Cortex of kidney (tissue), 1 donor: ENCODE measurements at places on chromosomes 2 and 18.

DNA sequence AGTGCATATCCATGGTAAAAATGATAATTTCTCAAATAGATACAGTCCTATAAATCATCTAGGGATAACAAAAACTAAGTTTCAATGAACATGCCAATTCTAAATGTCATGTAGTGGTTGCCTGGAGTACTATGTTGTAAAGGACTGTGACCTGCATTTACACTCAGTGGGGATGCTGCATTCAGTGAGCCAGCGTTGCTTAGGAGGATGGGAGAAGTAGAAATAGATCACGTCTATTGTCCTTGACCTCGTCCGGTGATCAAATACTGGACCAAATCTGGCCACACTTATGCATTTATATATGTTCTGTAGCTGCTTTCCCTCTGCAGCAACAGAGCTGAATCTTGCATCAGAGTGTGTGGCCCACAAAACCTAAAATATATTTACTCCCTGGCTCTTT is 139.0 kb upstream of the ETAA1 start:
- no peak for DNase-seq

- DNase-seq, result no peak
These were observed 169.2 kb downstream of the CDH20 start for GRCh38 chr18:61502472-61502871.

- no peak for DNase-seq
These were observed 2.7 kb downstream of the RASGRP3 start for GRCh38 chr2:33478968-33479731.

- no peak for DNase-seq
These were observed 173.3 kb upstream of the SPRED2 start for GRCh38 chr2:65605743-65606058.

- no peak for DNase-seq
These were observed 654 bp downstream of the PIK3C3 start for GRCh38 chr18:41955688-41956087.

GRCh38 chr2:204180649-204181048 is 244.1 kb downstream of the ICOS start:
- DNase-seq, result no peak

DNA sequence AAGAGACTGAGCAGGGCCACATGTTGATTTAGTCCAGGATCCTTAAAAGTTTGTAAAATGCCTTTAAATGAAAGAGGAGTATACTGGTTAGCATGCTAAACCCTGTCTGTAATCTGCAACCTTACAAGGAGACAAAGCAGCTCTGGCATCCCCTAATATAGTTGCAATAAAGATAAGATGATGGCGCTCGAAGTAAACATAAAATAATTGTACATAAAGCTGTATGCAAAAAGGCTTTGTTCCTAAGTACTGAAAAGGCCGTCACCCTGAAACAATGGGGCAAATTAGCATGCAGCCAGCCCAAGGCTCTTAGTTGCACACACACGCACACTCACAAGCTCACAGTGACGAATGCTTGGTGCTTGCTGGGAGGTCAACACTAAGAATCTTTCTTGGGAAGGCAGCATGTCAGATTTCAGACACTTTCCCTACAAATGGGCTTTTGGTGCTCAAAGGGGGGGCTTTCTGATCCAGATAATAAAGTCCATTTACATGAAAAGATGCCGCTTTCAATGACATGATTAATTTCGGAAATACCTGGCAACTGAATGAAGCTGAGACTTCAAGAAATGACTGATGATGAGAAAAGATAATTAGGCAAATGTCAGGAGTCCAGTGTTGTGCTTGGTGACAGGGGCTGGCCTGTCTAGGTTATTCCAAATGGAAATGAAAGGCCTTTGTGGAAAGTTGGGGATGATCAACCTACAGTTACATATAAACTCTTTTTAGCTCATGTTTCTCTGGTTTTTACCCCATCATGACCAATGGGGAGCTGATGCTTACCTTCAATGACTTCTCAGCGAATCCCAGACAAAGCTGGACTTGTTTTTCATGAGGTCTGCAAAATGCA is 370.3 kb downstream of the MEIS1 start:
- no peak for DNase-seq

DNA sequence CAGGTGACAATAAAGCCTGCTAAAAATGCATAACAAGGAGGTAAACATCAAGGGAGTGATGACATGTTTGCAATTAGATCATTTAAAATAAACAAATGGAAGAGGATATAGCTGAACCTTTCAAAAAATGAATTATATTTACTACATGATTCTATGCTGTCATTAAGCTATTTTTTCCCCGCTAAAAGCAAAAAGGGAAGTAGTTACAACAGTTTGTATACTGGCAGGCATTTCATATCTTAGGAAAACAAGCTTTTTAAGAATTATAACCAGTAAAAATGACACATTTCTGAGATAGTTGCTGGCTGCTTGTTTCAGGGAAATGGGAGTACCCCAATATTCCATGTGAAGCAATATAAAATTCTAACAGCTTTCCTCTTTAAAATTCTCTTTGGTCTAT is 89.1 kb upstream of the ITGB6 start:
- no peak for DNase-seq

DNA sequence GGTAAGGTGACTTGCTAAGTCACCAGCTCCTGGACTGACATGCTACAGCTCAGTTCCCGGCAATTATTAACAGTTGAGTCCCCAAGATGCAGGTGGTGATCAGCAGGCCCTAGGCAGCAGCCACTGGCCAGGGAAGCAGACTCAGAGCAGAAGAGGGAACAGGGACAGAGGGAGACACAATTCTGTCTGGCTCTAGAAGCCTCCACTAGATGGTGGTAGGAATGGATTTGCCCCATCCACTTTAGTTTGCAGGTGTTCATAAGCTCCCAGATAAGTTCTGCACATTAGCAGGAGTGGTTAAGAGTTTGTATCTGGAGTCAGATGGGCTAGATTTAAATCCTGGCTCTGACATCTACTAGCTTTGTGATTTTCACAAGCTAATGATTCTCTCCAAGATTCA is 25.5 kb upstream of the SLC1A4 start:
- no peak for DNase-seq

DNA sequence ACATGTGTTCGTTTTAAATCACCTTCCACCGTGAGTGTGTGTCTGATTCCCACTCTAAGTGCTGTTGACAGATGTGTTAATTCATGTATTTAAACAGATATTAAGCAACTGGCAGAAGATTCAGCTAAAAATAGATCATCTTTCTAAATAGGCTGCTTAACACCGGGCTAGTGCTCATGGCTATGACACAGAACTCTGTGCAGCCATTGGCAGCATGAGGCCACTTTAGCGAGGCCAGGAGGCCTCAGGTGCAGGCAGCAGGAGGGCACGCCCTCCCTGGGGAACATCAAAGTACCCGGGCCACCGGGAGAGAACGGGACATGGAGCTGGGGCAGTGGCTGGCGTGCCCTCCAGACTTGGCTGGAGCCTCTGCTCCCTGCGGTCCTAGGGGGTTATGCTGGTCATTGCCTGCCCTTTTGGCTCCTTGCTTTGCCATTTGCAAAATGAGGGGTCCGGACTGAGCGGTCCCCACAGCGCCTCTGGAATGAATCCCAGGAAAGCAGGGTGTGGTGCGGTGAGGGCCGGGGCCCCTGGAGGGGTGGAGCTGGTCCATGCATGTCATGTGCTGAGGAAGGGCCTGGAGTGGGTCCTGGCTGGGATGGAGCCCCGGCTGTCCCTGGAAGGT is 62.8 kb upstream of the HDAC4 start:
- DNase-seq, result no peak

DNA sequence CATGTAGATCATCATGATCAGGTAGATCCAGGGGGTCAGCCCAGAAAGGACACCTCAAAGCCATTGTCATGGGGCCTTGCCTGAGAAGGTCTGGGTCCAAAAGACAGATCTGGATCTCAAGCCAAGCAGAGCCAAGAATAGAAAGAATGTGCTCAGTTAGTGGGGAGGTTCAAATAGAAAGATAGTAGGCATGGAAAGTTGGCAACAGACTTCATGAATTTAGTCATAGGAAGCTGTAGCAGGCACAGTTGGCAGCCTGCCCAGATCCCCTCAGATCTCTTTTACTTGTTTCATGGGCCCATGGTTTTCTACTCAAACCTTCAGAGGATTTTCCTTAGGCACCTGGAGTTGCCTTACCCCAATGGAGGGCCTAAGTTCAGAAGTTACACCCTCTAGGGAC is 767.0 kb downstream of the SLC4A3 start:
- no peak for DNase-seq

- DNase-seq, result no peak
These were observed 44.9 kb downstream of the ANKMY1 start for GRCh38 chr2:240512666-240513535.

DNA sequence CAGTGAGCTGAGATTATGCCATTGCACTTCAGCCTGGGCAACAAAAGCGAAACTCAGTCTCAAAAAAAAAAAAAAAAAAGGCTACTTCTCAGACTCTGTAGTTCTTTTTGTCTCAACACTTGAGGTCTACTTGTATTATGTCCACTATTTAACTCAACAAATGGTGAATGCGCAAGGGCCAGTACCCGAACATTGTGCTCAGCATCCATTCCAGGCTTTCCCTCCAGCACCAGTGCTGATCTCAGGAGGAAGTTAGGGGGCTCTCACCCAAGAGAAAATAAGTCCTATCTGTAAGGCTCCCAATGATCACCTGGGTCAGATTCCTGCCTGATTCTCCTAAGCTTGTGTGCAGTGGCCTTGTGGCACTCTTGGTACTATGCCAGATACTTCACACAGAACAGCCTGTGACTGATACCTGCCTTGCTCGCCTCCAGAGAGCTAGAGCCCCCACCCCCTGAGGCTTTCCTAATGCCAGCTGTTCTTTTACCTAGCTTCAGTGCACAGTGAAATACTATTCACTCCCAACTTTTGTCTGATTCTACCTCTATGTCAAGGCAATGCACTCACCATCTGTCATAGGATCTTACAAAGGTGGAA is 74.9 kb downstream of the INO80D start:
- DNase-seq, result no peak

GRCh38 chr2:232348936-232349335 is 29.6 kb upstream of the ALPP start:
- DNase-seq, result no peak

GRCh38 chr2:25720575-25720974 is 47.2 kb upstream of the DTNB start:
- no peak for DNase-seq

DNA sequence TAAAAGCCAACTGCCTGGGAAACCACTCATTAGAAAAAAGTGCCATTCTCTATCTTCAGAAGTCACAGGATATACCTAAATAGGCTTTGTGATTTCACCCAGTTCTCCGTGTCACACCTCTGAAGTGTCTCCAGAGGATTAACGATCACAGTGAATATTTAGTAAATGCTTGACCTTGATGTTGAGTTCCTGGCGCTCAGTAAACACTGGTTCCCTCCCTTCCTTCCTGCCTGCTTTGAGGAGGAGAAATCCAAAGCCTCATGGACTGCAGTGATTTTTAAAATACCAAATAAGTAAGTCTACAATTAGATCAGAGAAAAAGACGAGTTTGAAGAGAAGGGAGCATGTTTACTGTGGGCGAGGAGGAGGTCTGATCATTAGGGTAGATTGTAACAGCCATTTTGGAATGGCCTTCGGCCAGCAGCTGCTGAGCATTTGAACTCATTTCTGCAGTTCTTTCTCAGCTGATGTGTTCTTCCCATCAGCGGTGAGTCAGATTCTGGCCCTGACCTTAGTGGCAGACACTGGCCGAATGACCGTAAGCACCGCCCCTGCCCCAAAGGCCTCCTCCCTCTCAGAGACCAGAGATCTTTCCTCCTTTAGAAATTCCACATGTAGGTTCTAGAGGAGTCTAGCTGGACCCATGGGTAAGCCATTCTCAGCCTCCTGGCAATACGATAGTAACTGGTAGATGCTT is 62.1 kb upstream of the SLC16A14 start:
- DNase-seq, result no peak

DNA sequence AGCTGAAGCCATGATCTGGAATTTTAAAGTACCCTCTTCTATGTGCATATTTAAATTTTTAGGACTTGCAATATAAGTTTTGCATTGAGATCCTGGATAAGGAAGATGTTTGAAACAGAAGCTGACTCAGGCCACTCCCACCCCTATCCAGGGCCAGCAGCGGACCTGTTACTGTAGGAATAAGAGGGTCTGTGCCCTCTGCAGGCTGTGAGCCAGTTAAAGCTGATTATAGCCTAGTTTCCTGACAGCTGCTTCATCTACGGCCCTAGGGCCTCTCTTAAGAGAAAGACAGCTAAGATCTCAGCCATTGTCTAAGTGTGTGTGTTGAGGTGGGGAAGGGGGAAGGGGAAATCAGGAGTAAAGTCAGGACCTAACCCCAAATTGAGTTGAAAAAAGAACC is 234.0 kb downstream of the HAUS1 start:
- DNase-seq, result no peak

GRCh38 chr2:54589038-54589339 is 132.9 kb downstream of the SPTBN1 start:
- DNase-seq, result no peak

GRCh38 chr2:241025639-241026038 is 27.2 kb downstream of the SNED1 start:
- DNase-seq, result no peak

- DNase-seq, result no peak
These were observed 21.4 kb downstream of the HADHA start for GRCh38 chr2:26223018-26223417.

- DNase-seq, result no peak
These were observed 55.9 kb downstream of the ICOS start for GRCh38 chr2:203992509-203992908.

- no peak for DNase-seq
These were observed 23.1 kb upstream of the ALKAL2 start for GRCh38 chr2:310994-311393.

DNA sequence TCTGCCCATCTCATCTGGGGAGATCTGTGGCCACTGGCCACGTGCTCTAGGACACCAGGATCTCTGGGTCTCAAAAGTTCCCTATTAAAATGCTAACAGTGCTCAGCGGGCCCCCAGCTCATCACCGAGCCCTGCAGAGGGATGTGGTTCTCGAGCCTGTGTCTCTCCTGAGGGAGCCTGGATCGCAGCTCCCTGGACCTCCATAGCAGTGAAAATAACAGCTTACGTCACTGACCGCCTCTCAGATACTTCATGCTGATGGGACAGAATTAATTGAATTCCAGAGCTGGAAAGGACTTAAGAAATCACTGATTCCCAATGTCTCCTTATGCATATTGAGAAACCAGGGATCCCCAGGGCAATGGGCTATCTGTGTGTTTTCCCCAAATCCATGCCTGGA is 90.0 kb downstream of the GALR1 start:
- DNase-seq, result no peak

DNA sequence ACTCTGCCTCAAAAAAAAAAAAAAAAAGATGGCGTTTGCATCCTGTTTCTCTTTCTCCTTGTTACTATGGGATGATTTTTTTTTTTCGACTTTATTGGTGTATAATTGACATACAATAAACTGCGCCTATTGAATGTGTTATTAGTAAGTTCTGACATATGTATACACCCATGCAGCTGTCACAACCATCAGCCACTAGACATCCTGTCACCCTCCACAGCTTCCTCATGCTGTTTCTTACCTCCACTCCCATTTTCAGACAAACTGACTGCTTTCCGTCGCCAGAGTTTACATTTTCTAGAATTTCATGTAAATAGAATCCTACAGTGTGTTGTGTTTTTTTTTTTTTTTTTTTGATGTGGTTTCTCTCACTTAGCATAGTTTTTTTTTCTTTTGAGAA is 27.9 kb downstream of the RRM2 start:
- DNase-seq, result no peak

- no peak for DNase-seq
These were observed 9.4 kb downstream of the KHK start for GRCh38 chr2:27095745-27096651.

GRCh38 chr18:24380163-24380747 is 17.4 kb downstream of the OSBPL1A start:
- no peak for DNase-seq
